Adrenal gland (tissue), 19 donors: ENCODE measurements at places on chromosomes 1 and 21. TPM values are rescaled to one million over a fixed set of nuclear protein-coding genes. Genes with fewer than 3 reads are reported as not detected.
A peak's percentile ranks its signal among the peaks of the same experiment; 100 is the strongest.

- DNase-seq: no peak
These were observed 36.7 kb upstream of the WLS start for GRCh38 chr1:68268896-68269483.

DNA sequence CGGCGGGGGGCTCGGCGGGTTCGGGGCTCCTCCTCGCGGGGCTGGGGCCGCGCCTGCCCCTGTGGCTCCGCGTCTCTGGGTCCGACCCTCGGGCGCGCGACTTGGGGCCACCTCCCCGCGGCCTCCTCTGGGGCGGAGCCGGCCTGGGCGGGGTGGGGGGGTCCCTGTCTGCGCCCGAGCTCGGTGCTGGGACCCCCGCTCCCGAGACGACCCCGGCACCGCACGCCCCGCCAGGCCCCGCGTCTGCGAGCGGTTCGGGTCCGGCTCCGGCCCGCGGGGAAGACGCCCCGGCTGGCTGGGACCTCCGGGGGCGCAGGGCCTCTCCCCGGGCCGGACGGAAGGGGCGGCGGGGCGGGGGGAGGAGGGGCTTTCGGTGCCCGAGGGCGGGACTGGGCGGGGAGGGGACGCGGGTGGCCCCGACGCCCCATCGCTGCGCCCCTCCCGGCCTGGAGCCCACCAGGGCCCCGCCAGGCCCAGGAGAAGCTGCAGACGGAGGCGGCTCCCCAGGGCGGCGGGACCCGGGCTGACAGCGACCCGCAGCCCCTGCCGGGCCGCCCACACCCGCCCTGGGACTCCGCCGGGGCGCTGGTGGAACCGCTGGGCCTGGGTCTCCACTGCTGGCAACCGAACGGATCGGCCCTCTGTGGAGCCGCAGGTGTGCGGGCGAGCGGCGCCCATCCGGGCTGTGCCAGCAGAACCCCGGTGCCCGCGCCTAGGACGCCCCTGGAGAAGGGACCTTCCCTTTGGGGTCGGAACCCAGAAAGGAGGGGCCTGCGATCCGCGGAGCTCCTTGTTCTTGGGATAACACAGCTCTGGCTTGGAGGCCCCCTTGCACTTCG is 610 bp downstream of the COL6A2 start:
- peak; percentile 42 for DNase-seq

GRCh38 chr21:31873696-31874599 is 1.1 kb downstream of the HUNK start:
- DNase-seq: peak; percentile 27

DNA sequence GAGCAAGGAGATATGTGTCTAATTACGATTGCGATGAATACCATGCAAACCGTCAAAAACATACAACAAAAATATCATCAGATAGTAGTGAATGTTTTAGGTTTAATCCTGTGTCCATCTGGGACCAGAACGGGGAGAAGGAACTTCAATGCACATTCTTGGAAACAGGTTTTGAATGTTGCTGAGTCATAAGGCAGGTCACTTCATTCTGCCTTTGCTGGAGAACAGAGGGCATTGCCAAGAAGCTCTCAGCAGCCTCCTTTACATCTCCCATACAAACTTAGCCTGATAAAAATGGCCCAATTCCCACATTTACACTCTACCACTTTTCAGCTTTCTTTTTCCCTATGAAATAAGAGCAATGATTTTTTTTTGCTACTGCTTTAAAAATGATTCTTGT is 78.0 kb upstream of the KCNJ6 start:
- no peak for DNase-seq

DNA sequence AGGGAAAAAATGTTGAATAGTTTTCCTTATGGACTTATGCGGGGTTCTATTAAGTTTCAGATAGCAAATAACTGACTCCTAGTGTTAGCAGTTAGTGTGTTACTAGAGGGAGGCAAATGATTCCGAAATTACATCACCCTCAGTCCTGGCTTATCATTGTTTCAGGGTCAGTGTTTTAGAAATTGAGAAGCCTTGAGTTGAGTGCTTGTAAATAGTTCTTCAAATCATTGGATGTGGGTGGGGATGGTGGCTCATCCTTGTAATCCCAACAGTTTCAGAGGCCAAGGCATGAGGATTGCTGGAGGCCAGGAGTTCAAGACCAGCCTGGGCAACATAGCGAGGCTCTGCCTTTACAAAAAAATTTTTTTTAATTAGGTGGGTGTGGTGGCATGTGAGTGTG is 21.3 kb downstream of the SOAT1 start:
- peak; percentile 59 for DNase-seq

GRCh38 chr1:97654876-97655585 is 265.8 kb downstream of the DPYD start:
- no peak for DNase-seq

- DNase-seq: no peak
These were observed 82.6 kb upstream of the WDR26 start for GRCh38 chr1:224517171-224517570.

DNA sequence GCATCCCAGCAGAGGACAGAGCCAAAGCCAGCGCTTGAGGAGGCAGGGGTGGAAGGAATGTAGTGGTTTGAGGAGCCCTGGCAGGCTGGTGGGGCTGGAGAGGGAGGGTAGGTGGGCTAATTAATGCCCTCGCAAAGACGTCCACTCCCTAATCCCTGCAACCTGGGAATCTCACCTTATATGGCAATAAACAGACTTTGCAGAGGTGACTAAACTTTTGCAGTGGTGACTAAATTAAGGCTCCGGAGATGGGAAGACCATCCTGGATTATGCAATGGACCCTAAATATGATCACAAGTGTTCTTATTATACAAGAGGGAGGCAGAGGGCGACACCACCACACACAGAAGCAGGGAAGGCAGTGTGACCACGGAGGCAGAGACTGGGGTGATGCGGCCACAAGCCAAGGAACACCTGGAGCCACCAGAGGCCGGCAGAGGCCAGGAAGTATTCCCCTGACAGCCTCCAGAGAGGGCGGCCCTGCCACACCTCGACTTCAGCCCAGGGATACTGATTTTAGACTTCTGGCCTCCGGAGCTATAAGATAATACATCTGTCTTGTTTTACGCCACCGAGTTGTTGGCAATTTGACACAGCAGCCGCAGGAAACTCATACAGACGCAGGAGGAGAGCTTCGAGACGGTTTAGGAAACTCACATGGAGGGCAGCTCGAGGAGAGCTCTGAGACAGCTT is 23.1 kb upstream of the NPPB start:
- no peak for DNase-seq

DNA sequence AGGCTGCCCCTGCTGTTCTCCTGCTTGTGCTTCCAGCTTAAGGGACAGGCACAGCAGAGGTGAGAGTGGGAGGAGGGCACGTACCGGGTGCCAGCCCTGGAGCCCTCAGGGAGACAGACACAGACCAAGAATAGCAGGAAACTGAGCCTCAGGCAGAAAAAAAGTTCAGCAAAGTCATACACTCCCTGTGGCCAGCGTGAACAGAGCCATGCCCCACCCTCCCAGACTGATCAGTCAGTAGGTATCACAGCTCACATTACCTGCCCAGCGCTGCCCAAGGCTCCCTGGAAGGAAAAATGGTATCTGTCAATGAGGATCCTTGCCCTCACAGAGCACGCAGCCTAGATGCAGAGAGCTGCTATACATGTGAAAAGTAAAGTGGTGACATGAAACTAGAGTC is 1.3 kb downstream of the UBL4B start:
- DNase-seq: no peak

The FAM76A gene
- total RNA-seq: 10.0 TPM

The OR14K1 gene
- total RNA-seq: not detected

The PROK1 gene
- total RNA-seq: 9.5 TPM

The DDR2 gene
- total RNA-seq: 349 TPM

The RIMS3 gene
- total RNA-seq: 2.6 TPM
